ENCODE measurements at places on chromosomes 6 and 20. TPM values are rescaled to one million over a fixed set of nuclear protein-coding genes. Genes with fewer than 3 reads are reported as not detected.

The C4B gene
- 12.4 TPM for total RNA-seq

DNA sequence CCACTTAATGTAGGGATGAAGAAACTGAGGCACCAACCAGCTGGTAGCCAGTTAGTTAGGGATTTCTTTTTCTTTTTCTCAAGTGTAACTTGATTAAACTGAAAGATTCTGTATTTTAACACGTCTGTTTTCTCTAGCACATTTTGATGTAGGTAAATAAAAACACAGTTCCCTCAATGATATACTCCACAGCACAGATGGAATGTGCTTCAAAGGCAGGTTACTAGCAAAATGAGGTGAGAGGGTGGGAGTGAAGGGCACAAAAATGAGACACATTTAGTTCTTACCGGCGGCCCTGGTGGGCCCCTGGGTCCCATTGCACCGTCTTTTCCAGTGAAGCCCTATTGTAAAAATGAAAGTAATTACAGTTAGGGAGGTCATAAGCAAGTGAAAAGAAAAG lies 108.9 kb downstream of the COL12A1 start:
- no peak for DNase-seq
- H3K4me1 ChIP-seq: peaks cover 6% of the 10 kb centered on the region
- no peaks in the 10 kb centered on the region for H3K27me3 ChIP-seq
- no peaks in the 10 kb centered on the region for H3K36me3 ChIP-seq

- no peak for DNase-seq
- no peaks in the 10 kb centered on the region for H3K27me3 ChIP-seq
- no peak overlapping the region for H3K4me3 ChIP-seq
Observed at GRCh38 chr20:36468149-36469000, 72.9 kb upstream of the MYL9 start.

The NCR2 gene
- total RNA-seq: not detected

The BEND6 gene
- total RNA-seq: 3.8 TPM

GRCh38 chr6:148747145-148747470 lies 278 bp downstream of the UST start:
- no peaks in the 10 kb centered on the region for H3K4me1 ChIP-seq
- peak; percentile 65 for DNase-seq
- peak overlapping the region; percentile 89 for H3K27ac ChIP-seq
- H3K4me3 ChIP-seq: peak overlapping the region; percentile 63

GRCh38 chr6:92380803-92381601 lies 1038.4 kb downstream of the EPHA7 start:
- H3K27ac ChIP-seq: no peak overlapping the region
- H3K36me3 ChIP-seq: no peaks in the 10 kb centered on the region
- no peak for DNase-seq
- no peaks in the 10 kb centered on the region for H3K27me3 ChIP-seq
- H3K4me1 ChIP-seq: no peaks in the 10 kb centered on the region
- no peak overlapping the region for H3K4me3 ChIP-seq

GRCh38 chr6:16103722-16104121 lies 25.2 kb upstream of the MYLIP start:
- no peaks in the 10 kb centered on the region for H3K27me3 ChIP-seq
- no peaks in the 10 kb centered on the region for H3K36me3 ChIP-seq
- no peaks in the 10 kb centered on the region for H3K4me1 ChIP-seq
- H3K4me3 ChIP-seq: no peak overlapping the region
